ENCODE measurements at places on chromosomes 7 and 10.

DNA sequence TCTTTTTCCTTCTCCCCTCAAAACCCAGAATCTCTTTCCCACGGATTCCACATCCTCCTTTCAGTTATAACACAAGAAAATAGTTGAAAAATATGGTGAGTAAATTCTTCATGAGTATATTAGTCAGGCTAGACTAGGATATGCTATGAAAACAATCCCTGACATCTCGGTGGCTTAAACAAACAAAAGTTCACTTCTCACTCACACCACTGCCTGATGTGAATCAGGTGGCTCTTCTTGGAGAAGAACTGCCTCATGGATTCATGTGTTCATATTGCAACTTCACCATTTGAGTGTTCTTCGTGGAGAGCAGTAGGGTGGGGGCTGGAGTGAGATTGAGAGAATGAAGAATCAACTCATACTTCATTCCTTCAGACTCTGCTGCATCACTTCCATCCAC, 204.1 kb downstream of the PHF14 start:
- no peak for DNase-seq

- no peak for DNase-seq
These were observed 275.2 kb downstream of the LRRTM3 start for GRCh38 chr10:67200913-67201564.

DNA sequence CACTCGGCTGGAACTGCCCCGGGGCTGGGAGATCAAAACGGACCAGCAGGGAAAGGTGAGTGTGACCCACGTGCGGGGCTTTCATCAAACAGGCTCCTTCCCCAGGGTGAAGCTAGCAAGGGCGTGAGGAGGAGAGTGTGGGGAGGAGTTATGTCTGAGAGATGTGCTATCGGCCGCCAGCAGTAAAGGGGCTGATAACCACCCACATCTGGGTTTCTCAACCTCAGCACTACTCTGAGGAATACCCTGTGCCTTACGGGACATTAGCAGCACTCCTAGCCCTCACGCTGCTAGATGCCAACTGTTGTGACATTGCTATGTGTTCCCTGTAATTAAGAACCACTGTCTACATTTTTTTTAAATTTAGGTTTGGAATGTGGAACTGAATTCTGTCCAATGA, 113.9 kb upstream of the STK17A start:
- no peak for DNase-seq

DNA sequence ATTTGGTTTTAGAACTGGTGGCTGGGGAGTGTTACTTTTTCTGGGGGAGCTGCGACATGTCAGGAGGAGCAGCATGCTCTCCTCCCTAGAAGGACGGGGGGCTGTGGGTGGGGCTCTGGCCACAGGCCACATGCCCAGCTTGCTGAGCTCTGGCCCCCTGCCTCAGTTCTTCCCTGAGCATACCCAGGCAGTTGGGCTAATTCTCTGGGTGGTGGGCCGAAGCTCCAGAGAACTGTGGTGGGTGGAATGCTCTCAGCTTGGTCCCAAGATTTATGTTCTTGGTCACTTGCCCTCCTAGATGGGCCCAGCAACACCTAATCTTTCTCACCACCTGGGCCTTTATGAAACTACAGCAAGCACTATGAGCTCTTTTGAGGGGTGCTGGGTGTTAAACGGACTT, 5.1 kb upstream of the ZNF775 start:
- DNase-seq, result no peak

DNA sequence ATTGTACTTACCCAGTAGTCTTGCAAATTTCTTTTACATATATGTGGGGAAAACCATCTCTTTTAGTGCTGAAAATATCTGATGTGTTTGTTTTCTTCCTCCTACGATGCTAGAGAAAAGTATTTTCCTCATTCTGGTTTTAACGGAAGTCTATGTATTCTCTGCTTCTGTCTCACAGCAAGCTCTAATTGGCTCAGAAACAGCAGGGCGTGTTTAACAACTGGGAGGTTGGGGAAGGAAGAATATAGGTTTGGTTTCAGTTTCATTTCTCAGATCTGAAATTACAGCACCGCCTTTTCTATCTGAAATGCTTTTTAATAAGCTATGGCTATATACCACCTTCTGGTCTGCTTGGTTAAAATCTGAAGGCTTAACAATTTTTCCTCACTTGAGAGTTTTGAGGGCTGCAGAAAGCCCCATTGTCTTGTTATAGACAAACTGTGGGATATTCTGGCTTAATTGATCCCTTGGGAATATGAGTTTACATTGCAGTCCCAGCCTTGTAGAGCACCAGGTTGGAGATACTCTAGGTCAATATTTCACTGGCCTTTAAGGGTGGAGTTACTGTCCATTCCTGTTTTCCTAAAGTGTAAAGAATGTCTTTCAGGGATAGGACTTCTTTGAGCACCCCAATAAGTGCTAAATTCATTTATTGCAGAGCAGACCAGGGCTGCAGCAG, at the start of gene SAMD9:
Gene SAMD9 (minus strand): TSS at position 128 of the 679 bp plus-strand sequence. CDS start 11,882 bp downstream, outside the sequence.
- peak; percentile 73 for DNase-seq

DNA sequence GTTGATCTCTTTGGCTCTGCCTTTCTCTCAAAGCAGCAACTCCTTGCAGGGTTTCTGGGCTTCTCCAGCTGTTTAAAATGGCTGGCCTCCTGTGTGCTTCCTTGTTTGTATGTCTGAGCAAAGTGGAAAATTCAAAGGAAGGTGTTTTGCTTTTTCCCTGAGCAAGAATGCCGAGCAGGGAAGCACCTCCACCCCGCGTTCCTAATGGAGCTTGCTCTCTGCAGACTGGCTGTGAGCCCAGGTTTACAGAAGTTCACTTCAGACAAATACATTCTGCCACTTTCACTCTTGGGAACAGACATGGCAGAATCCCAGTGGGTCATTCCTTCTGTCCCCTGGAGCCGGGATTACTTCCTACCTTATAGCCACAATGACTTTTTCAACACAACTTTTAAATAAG, 181.8 kb upstream of the AGK start:
- no peak for DNase-seq

Data from femur (tissue), 1 donor.